ENCODE measurements at places on chromosomes 2 and 18.

GRCh38 chr2:176483901-176484568, 214.8 kb downstream of the MTX2 start:
- DNase-seq, result no peak

- no peak for DNase-seq
Observed at GRCh38 chr2:200336980-200337615, 30.6 kb downstream of the SPATS2L start.

DNA sequence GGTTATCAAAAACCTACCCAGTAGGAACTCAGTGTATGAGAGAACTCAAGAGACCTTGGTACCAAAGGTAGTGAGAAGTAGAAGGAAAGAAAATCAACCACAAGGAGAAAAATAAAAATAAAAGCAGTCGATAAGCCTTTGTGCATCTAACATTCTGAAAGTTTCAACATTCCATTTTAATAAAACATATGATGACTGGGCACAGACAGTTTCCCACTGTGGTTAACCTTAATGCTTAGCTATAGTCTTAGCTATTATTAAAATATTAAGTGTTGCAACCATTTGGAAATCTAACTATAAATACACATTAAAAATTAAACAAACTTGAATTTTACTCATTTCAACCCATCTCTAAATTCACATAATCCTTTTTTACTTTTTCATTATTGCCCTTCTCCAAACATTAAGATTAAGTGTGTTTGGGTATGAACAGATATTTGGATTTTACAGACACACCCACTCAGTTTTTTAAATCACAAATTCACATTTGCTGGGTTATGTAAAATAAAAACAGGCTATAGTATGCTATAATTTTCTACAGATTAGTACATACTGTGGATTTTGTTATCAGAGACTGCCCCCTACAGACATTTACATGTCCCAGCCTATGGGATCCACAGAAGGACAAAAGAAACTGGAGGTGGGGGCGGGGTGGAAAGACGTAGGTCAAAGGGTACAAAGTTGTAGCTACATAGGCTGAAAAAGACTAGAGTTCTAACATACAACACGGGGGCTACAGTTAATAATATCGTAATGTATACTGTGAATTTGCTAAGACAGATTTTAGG, 32.8 kb downstream of the SRBD1 start:
- DNase-seq, result peak; percentile 40

- DNase-seq, result no peak
Observed at GRCh38 chr2:150303281-150303680, 184.2 kb downstream of the RND3 start.

DNA sequence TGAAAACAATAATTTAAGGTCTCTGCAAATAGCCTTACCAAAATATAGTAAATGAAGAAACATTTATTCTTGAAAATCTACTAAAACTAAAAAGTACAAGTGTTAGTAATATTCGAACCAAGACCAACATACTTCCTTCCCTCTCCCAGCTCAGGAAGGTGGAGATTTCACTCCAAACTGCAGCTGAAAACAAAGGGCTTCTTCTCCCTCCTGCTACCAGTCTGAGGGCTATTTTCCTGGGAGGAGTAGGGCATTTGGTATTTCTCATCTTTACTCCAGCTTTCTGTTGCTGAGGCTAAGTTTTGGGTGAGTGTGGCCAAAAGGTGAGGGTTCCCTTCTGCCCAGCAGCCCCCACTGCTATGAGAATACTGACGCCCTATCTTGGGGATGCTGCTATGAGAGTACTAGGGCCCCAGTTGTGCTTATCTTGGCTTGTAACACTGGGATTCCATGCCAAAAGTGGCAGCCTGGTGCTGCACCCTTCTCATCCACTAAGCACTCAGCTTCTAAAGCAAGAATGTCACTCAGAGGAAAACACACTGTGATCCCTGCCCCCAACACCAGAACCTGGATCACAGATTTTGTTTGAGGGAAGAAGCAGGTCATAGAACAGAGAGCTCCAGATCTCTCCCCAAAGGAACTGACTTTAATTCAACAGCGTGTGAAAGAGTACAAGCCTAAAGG, 130.7 kb upstream of the KLF7 start:
- no peak for DNase-seq

DNA sequence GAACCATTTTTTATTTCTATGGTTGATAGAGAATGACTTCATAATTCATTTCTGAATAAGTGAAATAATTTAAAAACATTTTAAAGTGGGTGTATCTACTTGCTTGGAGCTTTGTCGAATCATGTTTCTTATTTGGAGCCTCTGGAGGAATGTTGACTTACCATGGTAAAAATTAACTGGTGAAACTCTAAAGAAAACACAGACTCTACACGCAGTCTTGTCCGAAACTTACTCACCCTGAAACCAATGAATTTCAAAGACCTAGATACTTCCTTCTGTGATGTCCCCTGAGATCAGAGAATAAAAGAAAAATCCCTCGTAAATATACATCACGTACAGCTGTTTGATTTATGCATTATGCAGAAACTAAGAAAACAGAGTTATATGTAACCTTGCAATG, 665.2 kb upstream of the NRXN1 start:
- DNase-seq, result no peak

- DNase-seq, result no peak
Observed at GRCh38 chr2:98357849-98358248, 11.6 kb downstream of the CNGA3 start.

GRCh38 chr2:109528811-109529501, 84.8 kb downstream of the SEPTIN10 start:
- DNase-seq, result no peak

DNA sequence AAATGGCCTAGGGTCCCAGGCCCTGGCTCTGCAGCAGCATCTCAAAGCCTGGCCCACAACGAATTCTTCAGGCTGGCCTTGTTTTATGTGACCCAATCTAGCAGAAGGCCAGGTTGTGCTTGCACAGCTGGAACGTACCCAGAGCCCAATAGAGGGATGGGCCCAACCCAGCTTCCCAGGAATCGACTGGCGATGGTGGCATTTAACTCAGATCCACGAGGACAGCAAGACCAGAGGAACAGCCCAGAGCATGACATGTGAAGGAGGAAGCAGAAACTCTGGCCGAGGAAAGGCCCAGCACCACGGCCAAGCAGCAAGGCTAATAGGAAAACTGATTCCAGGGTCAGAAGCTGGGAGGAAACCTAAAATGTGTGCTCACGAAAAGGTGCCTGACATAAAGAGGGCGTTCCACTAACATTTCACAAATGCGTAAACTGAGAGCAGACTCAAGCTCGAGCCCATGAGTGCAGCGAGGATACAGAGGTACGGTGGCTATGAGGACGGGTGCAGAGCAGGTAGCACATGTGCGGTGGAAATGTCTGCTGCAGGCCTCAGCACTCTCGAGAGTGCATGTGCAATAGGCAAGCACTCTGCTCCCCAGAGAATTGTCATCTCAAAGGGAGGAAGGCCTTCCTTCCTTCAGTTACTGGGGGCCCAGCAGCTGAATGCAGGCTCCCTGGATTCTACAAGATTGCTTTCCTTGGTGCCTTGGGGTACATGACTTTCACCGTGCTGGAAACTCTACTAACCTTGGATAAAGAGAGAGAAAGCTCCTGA, 156.9 kb upstream of the GLI2 start:
- DNase-seq, result no peak

GRCh38 chr2:229901819-229902218, 20.0 kb downstream of the TRIP12 start:
- no peak for DNase-seq

DNA sequence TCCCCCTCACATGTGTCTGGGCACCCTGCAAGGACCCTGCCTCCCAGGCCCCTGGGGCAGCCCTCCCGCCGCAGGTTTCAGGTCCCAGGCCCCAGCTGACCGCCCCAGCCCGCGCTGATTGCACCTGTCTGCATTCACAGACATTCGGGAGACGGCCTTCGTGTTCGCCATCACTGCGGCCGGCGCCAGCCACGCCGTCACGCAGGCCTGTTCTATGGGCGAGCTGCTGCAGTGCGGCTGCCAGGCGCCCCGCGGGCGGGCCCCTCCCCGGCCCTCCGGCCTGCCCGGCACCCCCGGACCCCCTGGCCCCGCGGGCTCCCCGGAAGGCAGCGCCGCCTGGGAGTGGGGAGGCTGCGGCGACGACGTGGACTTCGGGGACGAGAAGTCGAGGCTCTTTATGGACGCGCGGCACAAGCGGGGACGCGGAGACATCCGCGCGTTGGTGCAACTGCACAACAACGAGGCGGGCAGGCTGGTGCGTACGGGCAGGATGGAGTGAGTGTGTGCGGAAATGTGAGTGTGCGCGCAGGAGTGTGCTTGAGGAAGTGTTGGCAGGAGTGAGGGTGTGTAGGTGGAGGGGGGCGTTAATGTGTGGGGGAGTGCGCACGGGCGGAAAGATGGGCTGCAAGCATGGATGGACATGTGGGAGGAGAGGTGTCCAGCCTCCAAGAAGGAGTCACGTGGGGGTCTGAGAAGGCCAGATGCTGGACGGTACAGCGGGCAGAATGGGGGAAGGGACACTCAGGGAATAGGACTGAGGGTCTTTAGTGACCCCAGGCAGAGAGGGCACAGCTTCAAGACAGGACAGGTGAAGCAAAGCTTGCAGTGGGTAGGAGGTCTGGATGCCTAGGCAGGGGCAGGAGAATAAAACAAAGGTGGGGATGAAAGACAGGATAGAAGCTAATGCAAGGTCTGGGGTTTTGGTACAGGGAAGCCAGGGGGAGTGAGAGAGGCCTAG, 9.0 kb upstream of the WNT10A start:
- peak; percentile 41 for DNase-seq

DNA sequence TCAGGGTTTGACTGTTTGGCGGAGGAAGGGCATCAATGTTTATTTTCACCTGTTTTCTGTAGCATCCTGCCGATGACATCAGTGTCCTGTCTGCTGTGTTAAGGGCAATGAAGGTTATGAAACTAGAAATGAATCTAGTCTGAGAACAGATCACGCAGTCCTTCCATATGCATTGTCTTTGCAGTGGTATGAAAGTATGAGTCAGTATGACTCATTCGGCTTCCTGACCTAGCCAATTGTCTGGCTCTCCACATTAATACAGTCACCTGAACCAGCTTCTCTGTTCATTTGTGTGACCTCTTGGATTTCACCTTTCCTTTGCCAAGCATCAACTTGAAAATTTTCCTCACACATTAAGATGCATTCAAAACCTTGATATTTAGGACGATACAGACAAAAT, 353.8 kb downstream of the RND3 start:
- no peak for DNase-seq

- no peak for DNase-seq
Observed at GRCh38 chr2:75454241-75454620, 106.5 kb downstream of the EVA1A start.

- DNase-seq, result no peak
Observed at GRCh38 chr2:203972066-203972465, 35.5 kb downstream of the ICOS start.

DNA sequence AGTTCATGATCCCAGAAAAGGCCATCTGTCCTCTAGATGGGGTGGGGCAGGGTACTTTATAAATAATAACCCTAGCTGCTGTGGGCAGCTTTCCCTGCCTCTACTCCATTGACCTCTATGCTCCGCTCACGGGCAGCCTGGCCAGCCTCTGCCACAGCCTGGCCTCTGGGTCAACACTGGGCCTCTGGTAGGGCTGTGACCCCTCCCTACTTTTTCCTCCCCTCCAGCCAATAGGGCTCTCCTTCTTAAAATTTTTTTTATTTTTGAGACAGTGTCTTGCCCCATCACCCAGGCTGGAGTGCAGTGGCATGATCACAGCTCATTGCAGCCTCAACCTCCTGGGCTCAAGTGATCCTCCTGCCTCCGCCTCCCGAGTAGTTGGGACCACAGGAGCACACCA, 4.1 kb upstream of the GAREM2 start:
- no peak for DNase-seq

- DNase-seq, result no peak
Observed at GRCh38 chr2:236748385-236748784, 178.8 kb downstream of the ACKR3 start.

- DNase-seq, result no peak
Observed at GRCh38 chr18:10424585-10425307, 29.7 kb upstream of the APCDD1 start.

- no peak for DNase-seq
Observed at GRCh38 chr2:113698892-113699447, 57.5 kb downstream of the SLC35F5 start.

GRCh38 chr2:19195661-19196060, 162.8 kb downstream of the OSR1 start:
- no peak for DNase-seq

DNA sequence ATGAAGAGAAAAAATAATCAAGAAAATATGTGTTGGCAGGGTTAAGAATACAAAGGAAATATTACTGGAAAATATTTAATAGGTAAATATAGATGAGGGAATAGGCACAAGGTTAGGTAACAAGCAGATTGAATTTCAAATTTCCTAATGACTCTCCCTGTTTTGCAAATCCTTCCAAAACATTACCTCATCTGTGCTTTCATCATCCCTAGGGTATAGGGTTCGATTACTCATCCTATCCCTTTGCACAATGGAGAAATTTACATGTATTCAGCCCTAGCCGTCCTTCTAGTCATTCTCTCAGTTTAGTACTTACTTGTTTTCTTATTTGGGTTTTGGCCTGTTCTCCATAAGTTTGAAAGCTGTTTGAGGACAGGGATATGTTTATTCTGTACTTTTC, 864.6 kb upstream of the FSHR start:
- DNase-seq, result no peak

GRCh38 chr2:601387-601698, 75.9 kb downstream of the TMEM18 start:
- DNase-seq, result no peak

DNA sequence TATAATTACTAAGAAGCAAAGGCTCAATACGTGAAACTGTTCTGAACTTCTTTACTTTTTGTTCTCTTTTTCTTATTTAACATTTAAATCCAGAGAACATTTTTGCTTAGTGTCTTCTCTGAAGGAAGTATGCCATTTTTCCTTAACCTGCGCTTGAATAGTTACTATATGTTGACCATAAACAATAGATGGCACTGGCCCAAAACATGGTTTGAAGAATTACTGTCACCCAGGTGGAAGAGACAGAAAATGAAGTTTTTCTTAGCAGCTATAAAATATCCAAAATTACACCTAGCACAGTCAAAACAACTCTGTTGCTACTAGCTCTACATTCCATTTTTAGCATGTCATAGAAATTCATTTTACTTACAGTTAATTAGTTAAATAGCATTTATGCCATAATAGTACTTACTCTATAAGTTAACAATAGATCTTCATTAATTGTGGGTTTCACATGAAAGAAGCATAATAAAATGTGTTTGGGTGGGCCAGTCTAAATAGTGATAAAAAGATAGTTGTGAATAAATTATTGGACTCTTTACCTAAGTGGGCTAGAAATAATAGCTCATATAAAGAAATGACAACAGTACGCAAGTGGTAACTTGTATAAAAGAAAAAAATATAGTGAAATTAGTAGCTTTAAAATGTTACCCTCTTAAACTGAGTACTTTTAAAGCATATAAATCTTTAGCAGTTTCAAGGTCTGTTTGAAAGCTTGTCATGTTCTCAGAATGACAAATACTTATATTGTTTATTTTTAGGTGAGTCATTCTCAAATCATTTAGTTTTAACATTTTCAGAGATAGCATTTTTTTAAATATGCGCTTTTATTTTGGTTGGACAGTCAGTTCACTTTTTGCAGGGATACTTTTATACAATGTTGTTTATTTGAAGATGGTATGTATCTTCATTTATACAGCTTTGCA, 3.7 kb downstream of the ETAA1 start:
- no peak for DNase-seq

Data from activated naive CD4-positive, alpha-beta T cell treated with anti-CD3 and anti-CD28 coated beads for 36 hours (primary cell).